Naive B cell (primary cell): ENCODE measurements at places on chromosomes 2 and 18. TPM values are rescaled to one million over a fixed set of nuclear protein-coding genes. Genes with fewer than 3 reads are reported as not detected.

DNA sequence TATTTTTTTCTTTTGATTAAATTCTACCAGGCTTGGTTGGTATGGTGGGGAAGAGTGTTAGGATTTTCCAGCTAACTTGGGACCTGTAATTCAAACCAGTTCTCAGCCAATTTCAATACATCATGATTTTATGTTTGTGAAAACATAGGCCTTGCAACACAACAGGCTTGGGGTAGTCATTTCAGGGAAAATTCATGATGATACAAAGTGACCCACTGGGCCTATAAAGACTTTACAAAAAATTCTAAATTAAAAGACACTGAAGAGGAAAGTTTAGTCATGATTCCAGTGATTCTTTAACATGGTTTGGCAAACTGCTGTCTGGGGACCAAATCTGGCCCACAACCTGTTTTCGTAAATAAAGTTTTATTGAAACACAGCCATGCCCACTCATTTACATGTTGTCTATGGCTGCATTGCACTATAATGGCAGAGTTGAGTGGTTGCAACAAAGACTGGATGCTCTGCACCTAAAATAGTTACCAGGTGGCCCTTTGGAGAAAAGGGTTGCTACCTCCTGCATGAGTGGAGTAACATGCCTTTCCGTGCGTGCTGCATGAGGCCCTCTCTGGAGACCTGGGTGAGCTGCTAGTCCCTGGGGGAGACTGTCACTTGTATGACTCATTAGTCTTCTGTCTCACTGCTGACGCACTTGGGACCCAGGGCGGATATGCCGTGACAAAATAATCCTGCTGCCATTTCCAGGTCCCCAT, 73.6 kb downstream of the NPAS2 start:
- DNase-seq = no peak

DNA sequence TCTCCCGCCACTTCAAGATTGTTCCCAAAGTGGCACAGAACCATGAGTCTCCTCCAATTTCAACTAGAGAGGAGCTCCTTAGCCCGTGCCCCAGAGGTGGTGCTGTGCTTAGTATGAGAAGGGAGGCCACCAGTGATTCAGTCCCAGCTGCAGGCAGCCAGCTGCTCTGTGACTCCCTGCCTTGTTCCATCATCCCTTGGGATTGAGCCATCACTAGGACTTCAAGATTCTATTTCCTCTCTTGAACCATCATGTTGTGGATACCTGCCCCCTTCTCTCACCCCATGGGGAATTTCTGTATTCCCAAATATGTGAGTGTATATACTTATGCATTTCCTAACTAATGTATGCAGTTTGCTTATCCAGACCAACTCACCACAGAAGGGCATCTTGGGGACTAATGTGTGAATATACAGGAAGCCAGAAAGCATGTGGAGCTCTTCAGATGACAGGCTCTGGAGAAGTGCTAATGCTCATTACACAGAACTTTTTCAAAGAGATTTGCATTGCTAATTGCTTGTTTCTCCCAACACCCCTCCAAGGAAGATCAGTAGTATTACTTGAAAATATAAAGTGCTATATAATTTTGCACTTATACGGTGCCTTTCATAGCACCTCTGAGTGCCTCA, 111.0 kb upstream of the MAP3K20 start:
- no peak for DNase-seq

Gene AQP12B
- not detected for polyA plus RNA-seq

DNA sequence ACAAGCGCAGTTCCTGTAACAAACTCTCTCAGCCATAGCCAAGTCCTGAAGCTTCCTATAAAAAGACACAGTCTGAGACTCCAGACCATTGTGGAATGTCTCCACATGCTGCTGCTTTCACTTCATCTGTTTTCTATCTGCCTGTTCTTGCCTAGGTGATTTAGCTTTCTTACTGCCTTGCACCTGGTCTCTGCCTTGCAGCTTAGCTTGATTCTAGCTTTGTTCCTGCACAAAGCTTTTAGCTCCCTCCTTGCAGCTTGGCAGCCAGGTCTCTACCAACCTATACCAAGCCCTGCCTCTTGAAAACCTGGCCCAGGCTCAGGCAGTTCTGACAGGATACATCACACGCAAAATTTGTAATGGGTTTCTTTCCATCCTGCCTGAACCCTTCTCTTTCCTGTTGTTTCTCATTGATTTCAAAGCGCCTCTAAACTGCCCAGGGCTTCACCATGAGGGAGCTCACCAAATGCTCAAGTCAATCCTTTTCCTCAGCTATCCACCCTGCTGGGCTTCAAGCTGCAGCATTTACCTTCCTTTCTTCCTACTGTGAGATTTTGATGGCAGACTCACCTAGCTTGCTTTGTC, 941.3 kb upstream of the NXPH2 start:
- no peak for DNase-seq

Gene THADA
- 11.3 TPM for polyA plus RNA-seq

DNA sequence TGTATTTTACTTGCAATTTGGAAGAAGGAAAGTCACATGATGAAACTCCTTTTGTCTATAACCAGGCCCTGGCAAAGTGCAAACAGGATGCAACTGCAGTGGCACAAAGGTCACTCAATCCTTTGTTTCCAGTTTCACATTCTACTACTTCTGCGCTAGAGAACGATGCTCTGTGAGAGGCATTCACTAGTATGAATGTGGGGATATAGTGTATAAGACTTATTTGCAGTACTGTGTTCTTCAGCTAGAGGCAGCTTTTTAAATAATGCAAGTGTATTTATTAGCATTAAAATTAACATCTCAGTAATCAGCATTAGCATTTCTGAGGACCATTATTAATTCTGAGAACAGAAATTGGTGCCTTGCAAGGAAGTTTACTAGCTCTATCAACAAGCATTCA, 68.9 kb downstream of the PRPF40A start:
- DNase-seq = no peak
